ENCODE measurements at places on chromosomes 1 and 21.

- DNase-seq = no peak
Measured at GRCh38 chr1:4032571-4032970, 132.5 kb upstream of the C1orf174 start.

GRCh38 chr21:37484535-37485474, 118.2 kb downstream of the DYRK1A start:
- no peak for DNase-seq

DNA sequence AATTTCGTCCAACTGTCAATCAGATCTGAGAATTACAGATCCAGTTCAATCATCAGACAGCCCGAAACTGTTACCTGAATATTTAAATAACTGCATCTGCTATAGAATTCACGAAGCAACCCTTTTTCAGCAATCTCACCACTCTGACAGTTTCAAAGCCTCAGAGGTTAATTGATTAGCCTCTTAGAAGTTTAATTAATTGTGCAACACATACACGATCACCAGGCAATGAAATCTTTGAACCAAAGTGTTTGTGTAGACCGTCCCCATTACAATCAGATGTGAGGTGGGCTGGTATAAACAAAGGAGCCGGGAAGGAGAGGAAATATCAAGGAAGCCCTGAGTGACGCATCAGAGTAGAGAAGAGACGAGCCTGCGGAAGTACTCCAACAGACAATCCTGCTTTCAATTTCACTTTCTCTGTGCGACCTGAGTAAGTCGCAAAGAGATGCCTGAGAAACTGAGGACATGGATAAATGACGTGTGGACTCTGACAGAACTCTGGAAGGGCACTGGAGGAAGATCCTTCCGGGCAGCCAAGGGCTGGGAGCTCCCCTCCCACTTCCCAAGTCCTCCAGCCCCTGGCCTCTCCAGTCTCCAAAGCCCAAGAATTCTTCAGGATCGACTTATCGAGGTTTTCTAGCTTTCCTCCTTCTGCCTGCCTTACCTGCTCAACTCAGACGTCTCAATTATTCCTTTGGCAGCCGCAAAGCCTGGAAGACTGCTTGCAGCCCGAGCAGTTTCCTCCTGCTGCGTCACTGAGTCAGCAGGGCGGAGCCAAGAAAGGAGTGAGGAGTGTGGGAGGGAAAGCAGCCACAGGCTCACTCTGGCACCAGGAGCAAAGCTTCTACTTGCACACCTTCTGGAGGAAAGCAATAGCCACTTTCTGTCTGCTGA, at the start of gene RNASEL:
Gene RNASEL, minus strand, starts transcription at position 757 of the 897 bp plus-strand sequence. CDS start 2,450 bp downstream, outside the sequence.
- peak; percentile 74 for DNase-seq

- no peak for DNase-seq
Measured at GRCh38 chr1:91784616-91785015, 101.3 kb downstream of the TGFBR3 start.

DNA sequence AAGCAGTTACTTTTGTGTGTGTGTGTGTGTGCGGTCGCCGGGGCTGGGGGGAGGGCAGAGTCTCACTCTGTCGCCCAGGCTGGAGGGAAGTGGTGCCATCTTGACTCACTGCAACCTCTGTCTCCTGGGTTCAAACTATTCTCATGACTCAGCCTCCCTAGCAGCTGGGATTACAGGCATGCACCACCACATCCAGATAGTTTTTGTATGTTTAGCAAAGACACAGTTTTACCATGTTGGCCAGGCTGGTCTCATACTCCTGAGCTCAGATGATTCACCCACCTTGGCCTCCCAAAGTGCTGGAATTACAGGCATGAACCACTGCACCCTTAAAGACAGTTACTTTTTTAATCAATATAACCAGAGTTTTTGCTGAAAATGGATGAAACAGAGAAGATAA, 207.0 kb downstream of the PTPRC start:
- DNase-seq = peak; percentile 42

DNA sequence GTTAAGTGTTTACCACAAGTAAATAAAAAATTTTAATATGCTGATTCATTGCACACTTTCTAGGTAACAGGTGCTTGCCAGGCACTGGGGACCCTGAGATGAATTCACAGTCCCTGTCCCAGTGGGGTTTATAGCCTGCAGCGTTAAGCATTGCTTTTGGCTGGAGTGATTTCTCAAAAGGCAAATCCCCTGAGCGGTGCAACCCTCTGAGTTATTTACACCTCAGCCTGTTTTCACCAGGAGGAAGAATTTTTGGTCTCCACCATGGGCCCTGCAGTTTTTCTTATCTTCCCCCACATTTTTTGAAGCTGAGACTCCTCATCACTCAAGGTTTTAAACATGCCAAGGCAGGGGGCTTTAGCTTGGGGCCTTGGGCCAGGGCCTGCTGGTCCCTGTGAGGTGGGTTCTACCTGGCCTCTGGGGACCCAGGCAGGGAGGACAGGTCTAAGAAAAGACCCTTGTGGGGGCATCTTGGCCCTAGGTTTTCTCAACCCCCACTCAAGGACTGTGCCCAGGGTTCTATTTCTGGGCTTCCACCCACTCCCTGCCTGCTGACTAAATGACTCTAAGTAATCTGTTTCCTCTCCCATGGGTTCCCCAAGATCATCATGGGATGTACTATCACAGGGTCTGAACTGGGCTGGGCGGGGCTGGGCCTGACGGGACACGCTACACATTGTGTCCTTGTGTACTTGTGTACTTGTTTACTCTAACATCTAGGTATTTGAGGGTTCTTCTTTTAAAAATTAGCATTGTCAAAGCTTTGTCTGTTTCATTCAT, 10.2 kb upstream of the CHIT1 start:
- DNase-seq = no peak

GRCh38 chr21:28910280-28910887, 82.3 kb downstream of the LTN1 start:
- DNase-seq = no peak
